T-cell (primary cell): ENCODE measurements at places on chromosomes 12 and 14. TPM values are rescaled to one million over a fixed set of nuclear protein-coding genes. Genes with fewer than 3 reads are reported as not detected.

The ASIC1 gene
- total RNA-seq, result 9.1 TPM

- DNase-seq, result no peak
These were observed 2.4 kb upstream of the ERC1 start for GRCh38 chr12:988646-989045.

DNA sequence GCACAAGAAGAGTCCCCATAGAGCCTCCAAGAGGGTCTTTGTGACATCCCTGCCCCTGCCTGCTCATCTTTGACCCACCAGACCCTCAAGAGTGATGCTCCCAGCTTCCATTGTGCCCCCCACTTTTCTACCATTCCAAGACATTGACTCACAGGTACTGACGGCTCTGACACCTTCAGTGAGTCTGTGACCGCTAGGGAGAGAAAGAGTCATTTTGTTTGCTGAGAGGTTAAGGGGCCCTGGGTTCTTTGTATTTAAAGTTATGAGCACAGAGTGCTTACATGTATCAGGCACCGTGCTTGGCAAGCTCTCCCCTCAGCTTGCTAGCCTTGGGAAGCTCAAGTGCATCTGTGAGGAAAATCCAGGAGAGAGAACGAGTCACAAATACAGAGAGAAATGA lies 7.1 kb upstream of the KRT82 start:
- no peak for DNase-seq

DNA sequence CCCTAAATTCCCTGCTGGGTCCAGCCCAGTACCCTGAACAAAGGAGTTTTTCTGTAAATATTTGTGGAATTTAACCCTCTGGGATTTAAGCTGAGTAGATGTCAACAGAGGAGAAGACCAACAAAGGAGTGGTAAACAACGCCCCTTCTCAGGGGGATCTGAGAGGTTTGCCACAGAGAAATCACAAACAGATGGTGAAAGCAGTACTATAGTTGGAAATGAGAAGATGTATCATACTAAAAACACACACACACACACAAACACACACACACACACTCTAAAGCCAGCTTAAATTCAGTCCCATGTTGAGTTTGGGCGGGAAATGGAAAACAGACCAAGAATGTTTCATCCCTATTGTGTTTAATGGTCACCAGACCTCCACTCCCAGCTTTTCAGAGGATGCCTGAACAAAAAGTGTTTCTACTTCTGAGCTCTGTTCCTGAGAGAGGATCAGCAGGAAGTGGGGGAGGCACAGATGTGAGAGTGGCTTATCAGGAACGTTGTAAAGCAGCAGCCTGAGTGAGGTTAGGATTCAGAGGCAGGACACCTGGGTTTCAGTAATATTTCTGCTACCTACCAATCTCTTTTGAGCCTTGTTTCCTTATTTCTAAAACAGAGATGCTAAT lies 3.2 kb downstream of the BIN2 start:
- no peak for DNase-seq

- DNase-seq, result no peak
These were observed 49.4 kb upstream of the RIN3 start for GRCh38 chr14:92464156-92464555.
